ENCODE measurements at places on chromosomes 3 and 15.

- peak; percentile 82 for DNase-seq
Observed at GRCh38 chr3:16177962-16178627, 3.6 kb downstream of the GALNT15 start.

- no peak for DNase-seq
Observed at GRCh38 chr15:67198157-67198754, 56.2 kb downstream of the AAGAB start.

DNA sequence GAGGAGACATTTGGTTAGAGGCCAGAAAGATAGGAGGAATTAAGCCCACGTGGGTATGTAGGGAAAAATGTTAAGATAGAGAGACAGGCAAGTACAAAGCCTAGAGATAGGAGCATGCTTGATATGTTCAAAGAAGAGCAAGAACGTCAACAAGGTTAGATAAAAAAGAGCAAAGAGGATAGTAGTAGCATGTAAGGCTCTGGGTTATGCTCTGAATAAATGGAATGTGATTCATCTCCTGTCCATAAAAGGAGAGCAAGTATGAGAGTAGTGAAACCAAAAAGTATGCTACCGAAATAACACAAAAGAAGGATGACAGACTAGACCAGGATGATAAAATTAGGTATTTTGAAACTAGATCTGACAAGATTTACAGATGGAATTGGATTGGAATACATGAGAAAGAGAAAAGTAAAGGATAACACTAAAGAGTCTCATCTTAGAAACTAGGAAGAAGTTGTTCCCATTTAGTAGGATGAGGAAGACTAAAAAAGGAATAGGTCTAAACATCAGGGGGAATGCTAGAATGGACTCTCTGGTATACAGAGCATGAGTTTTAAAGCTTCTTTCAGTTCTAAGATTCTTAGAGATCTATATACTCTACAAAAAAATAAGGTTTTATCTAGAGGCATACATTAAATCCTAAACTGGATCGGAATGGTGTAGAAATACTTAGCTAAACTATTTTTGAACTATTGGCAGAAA lies 59.1 kb downstream of the TRPM7 start:
- peak; percentile 23 for DNase-seq

DNA sequence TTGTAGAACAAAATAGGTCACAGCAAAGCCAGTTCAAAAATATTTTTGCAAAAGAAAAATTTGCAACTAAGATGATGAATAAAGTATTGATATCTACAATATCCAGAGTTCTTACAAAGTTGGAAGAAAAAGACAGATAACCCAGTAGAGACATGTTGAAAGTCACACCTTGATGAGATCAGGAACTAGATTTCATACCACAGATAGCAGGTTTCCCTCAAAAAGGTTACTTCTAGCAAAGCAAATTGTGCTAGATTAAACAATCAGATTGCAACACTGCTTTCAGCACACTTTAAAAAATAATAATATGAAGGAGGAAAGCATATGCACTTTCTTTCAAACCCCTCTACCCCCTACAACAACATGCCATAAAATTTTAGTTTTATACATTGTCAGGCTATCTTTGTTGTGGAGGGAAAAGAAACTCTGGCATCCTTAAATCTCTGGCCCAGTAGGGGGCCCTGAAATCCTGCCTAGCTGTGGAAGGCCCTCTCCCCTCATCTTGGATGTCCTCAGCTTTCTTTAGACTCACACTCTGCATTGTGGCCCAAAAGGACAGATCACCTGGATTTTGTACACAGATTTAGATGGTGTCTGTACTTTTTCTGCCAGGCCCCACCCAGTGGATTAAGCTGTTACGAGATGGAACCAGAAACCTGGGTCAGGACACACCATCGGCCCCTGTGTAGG lies 50.9 kb downstream of the CCR3 start:
- DNase-seq, result no peak

DNA sequence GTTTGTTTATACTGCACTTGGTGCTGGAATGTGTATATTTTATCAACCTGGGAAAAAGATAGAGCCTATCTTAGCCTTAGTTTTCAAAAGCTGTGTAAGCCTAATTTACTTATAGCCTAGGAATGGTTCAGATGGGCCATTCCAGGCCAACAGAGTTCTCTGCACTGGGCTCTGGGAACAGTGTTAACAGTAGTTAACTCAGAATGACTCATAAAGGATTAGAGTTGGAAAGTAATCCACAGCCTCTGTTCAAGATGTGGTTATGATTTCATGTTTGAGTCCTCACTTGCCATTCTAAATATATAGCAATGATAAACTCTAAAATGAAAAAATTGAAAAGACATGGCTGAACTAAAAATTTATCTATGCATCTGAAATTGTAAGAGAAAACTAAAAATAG lies 22.6 kb upstream of the PEX5L start:
- DNase-seq, result peak; percentile 2

DNA sequence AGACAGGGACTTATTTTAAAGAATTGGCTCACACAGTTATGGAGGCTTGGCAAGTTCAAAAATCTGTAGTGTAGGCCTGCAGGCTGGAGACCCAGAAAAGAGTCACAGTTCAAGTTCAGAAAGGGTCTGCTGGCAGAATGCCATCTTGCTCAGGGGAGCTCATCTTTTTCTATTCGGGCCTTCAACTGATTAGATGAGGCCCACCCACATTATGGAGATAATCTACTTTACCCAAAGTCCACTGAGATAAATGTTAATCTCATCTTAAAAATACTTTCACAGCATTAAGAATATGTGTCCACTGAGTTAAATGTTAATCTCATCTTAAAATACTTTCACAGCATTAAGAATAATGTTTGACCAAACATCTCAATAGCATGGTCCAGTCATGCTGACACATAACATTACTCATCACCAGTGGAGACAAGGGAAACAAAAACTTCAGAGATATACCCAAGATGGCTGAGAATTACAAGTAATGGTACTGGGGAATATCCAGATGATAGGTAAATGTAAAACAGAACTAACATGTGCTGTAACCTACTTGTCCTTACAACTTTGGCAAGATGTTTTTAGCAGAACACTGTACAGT lies 74.3 kb upstream of the STAC start:
- DNase-seq, result peak; percentile 39

DNA sequence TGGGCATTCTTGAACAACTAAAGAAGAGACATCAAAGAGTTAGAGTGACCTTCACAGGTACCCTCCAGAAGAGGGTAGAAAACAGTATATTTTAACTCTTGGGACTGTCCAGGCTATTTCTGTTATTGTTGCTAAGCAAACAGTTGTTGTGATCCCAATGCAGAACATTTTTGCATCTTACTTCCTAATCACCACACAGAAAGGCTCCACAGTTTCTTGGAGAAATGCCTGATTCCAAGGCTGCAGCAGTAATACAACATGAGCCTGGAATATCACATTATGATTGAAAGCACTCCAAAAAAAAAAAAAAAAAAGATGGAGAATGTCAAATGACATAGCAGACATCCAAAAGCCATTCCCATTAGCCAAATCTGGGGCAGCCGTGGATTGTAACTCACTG lies 195.6 kb downstream of the CTNNB1 start:
- DNase-seq, result no peak

GRCh38 chr3:113070681-113071113 lies 79.9 kb downstream of the GTPBP8 start:
- DNase-seq, result no peak

DNA sequence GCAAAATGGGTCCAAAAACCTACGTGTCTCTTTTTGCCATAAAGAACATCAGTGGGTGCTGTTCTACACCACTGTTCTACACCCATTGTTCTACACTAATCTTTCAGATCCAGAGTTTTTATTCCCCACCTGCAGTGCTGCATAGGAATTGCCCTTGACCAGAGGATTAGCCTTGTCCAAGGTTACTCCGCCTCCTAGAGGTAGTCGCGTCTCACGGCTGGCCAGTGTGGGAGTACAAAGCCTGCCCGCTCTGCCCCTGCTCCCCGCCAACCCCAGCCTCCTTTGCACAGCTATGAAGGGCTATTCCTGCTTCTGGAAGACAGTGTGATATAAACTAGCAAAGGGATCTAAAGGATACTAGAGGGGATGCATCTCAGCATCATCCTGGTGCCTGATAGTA lies 222.1 kb upstream of the LMCD1 start:
- no peak for DNase-seq

DNA sequence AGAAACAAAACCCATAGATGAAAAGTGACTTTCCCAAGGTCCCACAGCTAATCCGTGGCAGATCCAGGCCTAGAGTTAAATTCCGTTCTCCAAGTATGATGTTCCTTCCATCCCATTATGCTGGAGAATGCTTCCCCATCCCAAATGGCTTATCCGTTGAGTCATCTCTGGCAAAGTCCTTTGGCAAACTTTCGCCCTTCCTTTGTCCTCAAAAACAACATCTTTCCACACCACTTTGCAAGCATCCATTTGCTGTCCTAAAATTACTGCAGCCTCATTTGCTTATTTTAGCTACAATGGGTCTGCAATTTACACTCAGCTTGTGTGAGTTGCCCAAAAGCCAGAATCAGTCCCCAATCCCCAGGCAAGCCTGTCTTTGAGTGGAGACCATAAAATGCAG lies 304.0 kb upstream of the TLE3 start:
- DNase-seq, result no peak
